ENCODE measurements at places on chromosomes 1 and 21. TPM values are rescaled to one million over a fixed set of nuclear protein-coding genes. Genes with fewer than 3 reads are reported as not detected.

The OR4F16 gene
- total RNA-seq = not detected

The HLX gene
- total RNA-seq = 0.15 TPM

The CLEC20A gene
- not detected for total RNA-seq

The NCMAP gene
- under 0.01 TPM for total RNA-seq

The FAM43B gene
- not detected for total RNA-seq

The S100A8 gene
- total RNA-seq = not detected

The C1orf105 gene
- total RNA-seq = not detected

The RGS8 gene
- not detected for total RNA-seq

The OR2L3 gene
- not detected for total RNA-seq

The C4BPA gene
- not detected for total RNA-seq

The ACTL8 gene
- under 0.01 TPM for total RNA-seq

The HSPB7 gene
- total RNA-seq = not detected

The EDN2 gene
- total RNA-seq = not detected

Measured in melanocyte of skin (primary cell).